Stimulated activated CD4-positive, alpha-beta T cell treated with anti-CD3 and anti-CD28 coated beads, Interleukin-15, amount 100 ng/mL, for 1 hour (primary cell): ENCODE measurements at places on chromosomes 5 and 9.

DNA sequence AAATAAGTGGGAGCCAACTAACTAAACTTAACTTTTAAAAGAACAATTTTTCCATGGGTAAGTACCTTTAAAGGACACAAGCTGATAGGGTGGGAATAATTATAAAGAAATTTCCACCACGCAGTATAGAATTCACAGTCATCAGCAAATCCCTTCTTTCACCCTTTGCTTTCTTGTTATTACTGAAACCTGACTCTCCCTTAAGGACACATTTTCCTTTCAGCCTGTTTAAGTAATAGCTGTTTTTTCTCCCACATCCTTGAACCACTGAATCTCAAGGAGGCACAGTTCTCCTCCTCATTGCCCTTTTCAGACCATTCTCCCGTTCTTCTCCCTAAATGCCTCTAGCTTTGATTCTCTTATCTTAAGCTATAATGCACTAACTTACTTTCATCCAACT is 6.3 kb downstream of the C5orf15 start:
- no peak for DNase-seq

- DNase-seq = no peak
These were observed 73.6 kb downstream of the PIP5K1B start for GRCh38 chr9:68778635-68779034.

- no peak for DNase-seq
These were observed 121.2 kb downstream of the PALM2AKAP2 start for GRCh38 chr9:109901201-109901600.

DNA sequence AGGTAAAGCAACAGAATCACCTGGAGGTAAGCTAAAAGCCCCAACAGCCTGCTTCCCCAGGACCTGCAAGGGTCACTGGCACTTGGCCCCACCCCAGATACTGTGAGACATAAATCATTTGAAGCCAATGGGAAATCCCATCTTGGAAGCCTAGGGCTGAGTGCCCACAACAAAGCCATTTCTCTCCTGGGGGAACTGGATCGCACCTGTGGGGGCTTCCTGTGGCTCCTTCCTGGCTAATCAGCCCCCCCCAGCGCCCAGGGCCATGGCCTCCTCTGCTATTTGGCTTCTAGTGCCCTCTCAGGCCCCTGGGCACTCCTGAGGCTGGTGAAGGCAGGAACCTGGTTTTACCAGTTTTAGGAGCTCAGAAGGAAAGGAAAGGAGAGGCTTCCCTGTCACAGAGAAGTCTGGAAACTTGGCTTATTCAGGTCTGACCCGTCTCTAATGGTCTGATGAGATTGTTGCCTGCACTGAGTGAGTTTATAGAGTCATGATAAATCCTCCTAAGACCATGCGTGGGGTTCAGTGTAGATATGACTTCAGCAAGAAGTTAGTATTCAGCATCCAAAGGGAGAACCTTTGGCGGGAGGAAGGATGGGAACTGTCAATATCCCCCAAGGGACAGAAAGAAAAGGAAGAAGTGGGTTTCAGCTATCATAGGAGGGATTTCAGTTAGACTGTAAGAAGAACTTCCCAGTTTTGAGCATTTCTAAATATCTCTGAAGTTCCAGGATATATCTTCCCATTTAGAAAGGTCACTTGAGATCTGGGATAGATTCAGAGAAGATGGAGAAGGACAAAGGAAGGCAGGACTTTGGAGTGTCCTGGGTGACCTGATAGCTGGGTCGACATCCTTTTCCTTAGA is 1.2 kb downstream of the KCNMB1 start:
- DNase-seq = no peak

DNA sequence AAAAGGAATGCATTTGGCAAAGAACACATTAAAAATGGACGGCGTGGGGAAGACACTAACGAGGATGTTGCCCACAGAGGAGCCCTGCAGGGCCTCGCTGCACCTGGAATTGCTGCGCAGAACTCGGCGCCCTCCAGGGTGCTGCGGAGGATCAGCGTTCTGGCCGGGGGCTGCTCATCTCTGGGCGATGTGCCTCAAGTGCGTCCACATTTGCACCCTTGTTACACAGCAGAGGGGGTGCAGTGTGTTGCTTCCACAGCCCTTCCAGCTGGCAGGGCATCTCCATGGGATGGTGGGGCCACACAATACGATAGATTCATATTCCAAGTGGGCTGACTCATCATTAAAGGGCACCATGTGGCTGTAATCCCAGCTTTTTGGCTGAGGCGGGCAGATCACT is 63.1 kb downstream of the AK8 start:
- no peak for DNase-seq

GRCh38 chr9:87342743-87343142 is 154.9 kb upstream of the DAPK1 start:
- no peak for DNase-seq

GRCh38 chr5:114838937-114839336 is 330.8 kb downstream of the TRIM36 start:
- DNase-seq = no peak

GRCh38 chr9:81552581-81552991 is 136.8 kb downstream of the TLE1 start:
- no peak for DNase-seq

GRCh38 chr9:113381909-113382411 is 5.2 kb upstream of the HDHD3 start:
- no peak for DNase-seq

- DNase-seq = no peak
These were observed 25.8 kb downstream of the FBXL7 start for GRCh38 chr5:15525703-15526275.

DNA sequence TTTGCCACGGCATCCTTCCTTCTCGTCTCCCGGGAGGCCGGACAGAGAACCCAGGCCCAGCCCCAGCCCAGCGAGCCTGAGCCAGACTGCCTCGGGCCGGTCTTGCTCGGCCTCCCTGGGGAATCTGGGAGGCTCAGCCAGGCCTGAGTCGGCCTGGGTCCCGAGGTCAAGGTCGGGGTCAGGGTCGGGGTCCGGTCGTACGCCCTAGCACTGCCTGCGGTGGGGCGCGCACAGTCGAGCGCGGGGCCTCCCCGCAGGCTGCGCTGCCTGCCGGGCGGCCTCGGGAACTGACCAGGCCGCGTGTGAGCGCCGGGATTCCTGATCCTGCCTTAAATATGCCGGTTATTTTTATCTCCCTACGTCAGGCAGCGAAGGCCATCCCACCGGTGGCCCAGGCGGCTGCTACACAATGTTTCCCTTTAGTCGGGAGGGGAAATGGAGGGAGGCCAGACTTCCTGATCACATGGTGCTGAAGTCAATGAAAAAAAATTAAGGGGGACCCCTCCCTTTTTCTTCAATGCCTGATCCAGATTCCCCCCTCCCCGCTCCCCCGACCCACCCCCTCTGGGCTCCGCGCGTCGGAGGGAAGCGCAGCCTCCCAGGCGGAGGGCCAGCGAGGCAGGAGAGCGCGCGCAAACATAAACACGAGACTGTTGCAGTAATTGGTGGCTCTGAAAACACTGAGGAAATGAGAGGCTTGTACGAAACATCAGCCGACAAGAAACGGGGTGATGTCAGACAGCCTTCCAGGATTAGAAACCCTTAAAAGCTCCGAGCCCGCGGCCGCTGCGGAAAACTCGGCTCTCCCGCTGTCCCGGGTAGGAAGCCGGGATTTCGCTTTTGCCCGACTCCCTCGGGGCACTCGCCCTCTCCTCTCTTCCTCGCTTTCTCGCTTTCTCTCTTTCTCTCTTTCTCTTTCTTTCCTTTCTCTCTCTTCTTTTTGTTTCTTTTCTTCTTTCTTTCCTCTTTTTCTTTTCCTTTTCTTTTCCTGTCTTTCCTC is 148.2 kb upstream of the KLF4 start:
- DNase-seq = no peak

DNA sequence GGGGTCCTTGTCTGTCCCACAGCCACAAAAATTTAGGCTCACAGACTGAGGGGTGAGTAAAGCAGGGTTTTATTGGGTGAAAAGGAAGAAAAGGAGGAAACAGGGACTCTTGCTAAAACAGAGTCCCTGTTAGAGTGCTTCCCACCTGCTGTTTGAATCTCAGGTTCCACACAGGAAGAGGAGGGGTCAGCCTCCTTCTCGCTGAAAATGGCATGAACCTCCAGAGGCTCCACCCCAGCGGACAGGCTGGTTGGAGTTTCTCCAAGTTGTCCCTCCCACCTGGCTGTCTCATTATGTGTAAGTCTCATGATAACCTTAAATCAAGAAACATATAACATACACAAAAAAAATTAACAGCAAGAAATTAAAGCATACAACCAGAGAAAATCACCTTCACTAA is 28.3 kb upstream of the UHRF2 start:
- no peak for DNase-seq

DNA sequence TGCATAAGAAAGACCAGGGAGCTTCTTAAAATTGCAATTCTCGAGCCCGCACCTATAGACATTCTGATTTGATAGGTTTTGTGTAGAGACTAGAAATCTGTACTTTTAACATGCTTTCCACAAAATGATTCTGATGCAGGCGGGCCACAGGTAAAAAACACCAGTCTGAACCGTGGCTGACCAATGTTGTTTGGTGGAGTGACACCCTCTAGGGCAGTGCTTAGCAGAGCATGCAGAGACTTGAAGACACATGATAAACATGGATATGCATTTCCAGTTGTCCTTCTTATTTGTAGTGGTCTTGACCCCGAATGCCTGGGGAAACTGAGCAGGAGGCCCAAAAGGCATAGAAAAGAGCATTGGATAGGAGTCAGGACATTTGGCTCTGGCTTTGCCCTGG is 10.5 kb upstream of the COL15A1 start:
- DNase-seq = no peak

- DNase-seq = no peak
These were observed 295.3 kb upstream of the DMRT1 start for GRCh38 chr9:546235-546634.

- no peak for DNase-seq
These were observed 404.6 kb downstream of the CSNK1G3 start for GRCh38 chr5:123916345-123917121.

GRCh38 chr5:151002250-151002649 is 18.1 kb upstream of the GPX3 start:
- no peak for DNase-seq

DNA sequence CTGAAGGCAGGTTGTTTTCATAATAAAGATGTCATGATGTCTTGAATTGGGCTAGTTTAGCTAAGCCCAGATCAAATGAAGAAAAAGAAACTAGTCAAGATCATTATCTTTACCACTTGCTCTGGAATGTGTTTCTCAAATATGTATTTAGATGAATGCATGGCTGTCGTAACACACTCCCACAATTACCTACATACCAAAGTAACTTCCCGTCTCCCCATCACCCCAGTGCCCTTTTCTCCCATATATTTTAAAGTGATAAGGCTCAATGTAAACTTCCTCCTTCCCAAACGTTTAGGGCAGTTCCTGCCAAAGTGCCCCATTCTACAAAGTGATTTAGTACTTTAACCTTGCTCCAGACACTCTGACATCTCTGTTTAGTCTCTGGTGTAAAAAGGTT is 61.4 kb downstream of the SLC1A3 start:
- DNase-seq = no peak

DNA sequence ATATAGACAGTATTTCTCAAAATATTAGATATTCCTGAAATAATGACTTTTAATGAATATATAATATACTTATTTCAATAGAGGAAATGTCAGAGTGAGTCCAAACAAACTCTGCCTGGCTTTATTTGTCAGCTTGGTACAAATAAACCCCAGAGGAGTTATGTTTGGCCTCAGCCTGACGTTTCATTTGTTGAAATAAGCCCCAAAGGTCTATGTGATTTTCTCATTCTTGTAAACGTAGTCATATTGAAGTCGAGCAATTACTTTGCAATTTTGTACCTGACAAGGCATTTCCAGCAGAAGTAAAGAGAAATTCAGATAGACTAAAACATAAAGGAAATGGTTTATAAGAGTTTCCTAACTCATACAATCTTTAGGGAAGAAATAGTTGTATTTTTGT is 57.9 kb downstream of the MCCC2 start:
- DNase-seq = no peak

GRCh38 chr5:131488463-131488862 is 146.6 kb downstream of the RAPGEF6 start:
- no peak for DNase-seq

DNA sequence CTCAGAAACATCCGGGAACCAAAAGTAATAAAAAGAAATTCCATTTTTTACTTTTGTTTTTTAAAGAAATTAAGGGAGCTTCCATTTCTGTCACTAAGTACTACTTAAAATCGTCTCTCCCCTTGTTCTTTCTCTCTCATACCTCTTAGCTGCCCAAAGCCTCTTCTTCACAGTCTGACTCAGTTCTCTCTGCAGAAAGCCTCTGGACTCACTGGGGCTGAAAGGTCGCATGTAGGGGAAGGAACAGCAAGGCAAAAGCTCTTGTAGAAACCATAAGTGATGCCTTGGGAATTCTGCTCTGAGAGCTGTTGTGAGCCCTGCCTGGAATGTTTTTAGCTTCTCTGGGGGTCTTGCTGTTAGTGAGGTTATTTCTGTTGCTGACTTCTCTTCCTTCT is 100.8 kb upstream of the RANBP3L start:
- no peak for DNase-seq

GRCh38 chr5:14660833-14661232 is 3.7 kb upstream of the OTULIN start:
- DNase-seq = no peak

DNA sequence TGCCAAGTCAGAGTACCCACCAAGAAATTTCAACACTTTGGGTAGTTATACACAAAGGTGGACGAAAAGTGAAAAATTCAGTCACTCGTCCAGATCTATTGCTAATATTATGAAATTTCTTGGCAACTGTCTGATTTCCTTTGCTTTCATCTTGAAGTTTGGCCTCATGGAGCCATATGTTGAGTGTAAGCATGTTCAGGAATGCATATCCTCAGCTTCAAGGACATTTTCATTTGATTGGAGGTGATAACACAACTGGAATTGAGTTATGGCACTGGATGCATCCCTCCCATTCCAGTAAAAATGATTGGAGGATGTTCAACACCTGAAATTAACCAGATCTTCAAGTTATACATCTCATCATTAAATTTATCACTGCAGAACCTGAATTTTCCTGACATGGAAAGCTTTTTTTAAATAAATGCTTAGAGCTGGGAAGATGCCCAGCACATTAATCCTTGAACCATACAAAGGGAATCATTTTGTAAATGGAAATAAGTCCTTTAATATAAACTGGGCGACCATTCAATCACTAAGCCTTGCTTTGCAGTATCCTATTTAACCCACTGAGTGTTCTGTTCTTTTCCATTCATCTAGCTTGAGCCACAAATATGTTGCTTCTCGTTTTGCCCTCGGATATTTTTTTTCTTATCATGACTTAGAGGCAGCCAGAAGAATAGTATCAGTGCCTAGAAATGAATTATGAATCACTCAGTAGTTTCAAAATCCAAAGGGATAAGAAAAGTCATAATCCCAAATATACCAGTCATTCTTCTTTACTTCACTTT is 273.7 kb upstream of the PIK3R1 start:
- no peak for DNase-seq

GRCh38 chr5:154679501-154679900 is 75.7 kb upstream of the LARP1 start:
- DNase-seq = no peak

- no peak for DNase-seq
These were observed 10.6 kb downstream of the MARCOL start for GRCh38 chr5:148248894-148249293.

DNA sequence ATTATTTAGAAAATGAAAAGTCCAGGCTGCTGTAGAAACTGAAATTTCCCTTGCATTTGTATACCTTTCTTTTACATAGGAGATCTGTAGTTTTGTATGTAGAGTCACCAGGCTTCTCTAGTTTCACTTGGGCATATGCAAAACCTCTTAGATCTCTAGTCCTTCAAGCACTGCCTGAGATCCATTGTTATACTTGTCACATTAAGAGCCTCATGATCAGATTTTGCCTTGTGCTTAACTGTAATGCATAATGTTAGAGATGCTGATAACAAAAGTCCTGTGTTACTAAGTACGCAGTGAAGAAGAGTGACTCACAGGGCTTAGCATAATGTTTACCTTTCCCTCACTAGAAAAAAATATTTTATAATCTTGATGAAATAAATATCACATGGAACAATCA is 250.2 kb downstream of the CYLC2 start:
- no peak for DNase-seq
